ENCODE measurements at places on chromosomes 5 and 9. TPM values are rescaled to one million over a fixed set of nuclear protein-coding genes. Genes with fewer than 3 reads are reported as not detected.

The PDZD2 gene
- total RNA-seq, result 2.6 TPM

The FAM221B gene
- total RNA-seq, result not detected

The CBY3 gene
- not detected for total RNA-seq

The CDH12 gene
- not detected for total RNA-seq

The FAM163B gene
- not detected for total RNA-seq

The MAN2A1 gene
- total RNA-seq, result 89.2 TPM

The PCDHB15 gene
- total RNA-seq, result 0.65 TPM

The HTR1A gene
- total RNA-seq, result not detected

The POU5F2 gene
- 1.2 TPM for total RNA-seq

The BTNL9 gene
- 0.05 TPM for total RNA-seq

The CRHBP gene
- 0.19 TPM for total RNA-seq

The PCDHB11 gene
- total RNA-seq, result 0.19 TPM

The FRRS1L gene
- total RNA-seq, result under 0.01 TPM

The ZDHHC12 gene
- total RNA-seq, result 41.0 TPM

The INSL4 gene
- not detected for total RNA-seq

The EIF4E1B gene
- not detected for total RNA-seq

The GABRA6 gene
- not detected for total RNA-seq

The ADGRD2 gene
- not detected for total RNA-seq

The FOXD4L4 gene
- 0.17 TPM for total RNA-seq

The SLC6A18 gene
- not detected for total RNA-seq

The CXCL14 gene
- total RNA-seq, result 0.09 TPM
